Central memory CD8-positive, alpha-beta T cell (primary cell): ENCODE measurements at places on chromosomes 3 and 15.

DNA sequence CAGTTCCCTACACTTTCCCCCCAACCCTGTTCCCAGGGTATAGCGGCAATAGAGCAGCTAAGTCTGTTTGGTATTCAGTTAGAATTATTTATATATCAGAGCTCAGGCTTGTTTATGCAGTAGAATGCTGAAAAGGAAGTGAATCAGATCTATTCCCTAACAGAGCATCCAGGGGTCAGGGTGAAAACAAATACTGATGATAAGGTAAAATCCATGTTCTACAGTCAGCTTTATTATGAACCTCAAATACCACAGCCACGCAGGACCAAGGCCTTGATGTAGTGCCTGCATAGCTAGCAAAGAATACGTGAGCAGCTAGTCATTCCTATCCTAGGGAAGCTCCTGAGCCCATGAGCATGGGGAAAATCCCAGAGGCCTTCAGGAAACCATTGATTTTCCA is 229.7 kb upstream of the ICE2 start:
- no peak for DNase-seq

- DNase-seq: no peak
These were observed 158.8 kb downstream of the SSR3 start for GRCh38 chr3:156395961-156396710.

DNA sequence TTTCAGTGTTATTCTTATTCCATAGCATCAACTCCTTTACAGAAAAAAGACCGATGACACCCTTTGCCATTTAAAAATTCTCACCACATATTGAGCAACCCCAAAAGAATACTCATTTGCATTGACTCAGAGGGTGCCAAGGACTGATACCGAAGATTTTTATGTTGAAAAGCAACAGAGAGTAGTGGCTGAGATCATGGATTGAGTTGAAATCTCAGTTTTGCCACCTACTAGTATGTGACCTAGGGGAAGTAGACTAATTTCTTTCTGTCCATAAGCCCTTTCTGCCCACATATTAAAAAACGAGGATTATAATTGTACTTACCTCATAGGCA is 313.9 kb upstream of the SATB1 start:
- DNase-seq: no peak

- DNase-seq: no peak
These were observed 852.3 kb downstream of the OTOL1 start for GRCh38 chr3:162348912-162349311.

DNA sequence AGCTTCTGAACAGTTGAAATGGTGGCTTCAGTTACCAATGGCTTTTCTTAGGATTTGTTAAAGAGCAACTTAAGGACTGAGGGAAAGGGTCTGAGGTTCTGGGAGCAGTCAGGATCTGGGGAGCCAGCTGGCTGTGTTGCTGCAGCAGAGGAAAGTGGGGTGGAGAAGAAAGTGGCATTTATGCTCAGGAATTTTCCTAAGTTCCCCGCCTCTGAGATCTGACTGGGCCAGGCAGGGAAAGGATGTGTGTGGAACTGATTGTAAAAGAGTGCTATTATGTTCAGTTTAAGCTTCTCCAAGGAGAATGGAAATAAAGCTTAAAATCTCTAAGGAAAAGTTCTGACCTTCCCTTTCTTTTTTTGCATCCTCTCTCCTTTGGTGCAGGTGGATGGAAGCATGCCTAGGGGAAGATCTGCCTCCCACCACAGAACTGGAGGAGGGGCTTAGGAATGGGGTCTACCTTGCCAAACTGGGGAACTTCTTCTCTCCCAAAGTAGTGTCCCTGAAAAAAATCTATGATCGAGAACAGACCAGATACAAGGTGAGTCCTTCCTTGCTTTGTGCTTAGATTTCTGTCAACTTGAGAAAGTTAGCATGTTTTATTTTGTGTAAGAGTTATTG is 37.8 kb downstream of the IQGAP1 start:
- no peak for DNase-seq

DNA sequence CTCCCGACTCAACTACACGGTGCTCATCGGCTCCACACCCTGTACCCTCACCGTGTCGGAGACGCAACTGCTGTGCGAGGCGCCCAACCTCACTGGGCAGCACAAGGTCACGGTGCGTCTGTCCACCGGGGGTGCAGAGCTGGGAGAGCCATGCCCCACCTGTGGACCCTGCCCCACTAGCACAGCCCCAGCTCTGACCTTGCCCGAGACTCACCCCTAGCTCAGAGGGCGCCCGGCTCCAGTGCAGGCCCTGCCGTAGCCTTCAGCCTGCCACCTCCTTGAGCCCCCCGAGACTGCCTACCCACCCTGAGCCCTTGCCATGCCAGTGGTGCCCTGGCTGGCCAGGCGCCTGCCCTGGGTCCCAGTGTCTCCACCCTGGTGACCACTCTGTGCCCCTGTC is 34.9 kb downstream of the PLXNA1 start:
- no peak for DNase-seq
